ENCODE measurements at places on chromosomes 7 and 10.

DNA sequence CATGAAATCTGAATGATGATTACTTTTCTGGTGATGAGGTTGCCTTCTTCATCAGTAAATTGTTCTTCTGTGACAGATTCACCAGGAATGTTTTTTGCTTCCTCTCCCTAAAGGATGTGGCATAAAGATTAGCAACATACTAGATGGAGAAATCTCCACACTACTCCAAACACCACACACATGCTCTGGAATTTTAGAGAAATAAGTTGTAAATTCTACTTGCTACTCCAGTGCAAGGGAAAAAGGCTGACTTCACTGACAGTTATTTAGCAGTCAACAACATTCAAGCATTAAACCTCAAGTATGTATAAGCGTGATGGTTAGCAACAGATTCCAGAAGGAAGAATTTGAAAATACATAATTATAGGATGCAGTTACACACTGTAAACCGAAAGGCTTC lies 137.9 kb upstream of the CCDC6 start:
- peak; percentile 30 for DNase-seq

DNA sequence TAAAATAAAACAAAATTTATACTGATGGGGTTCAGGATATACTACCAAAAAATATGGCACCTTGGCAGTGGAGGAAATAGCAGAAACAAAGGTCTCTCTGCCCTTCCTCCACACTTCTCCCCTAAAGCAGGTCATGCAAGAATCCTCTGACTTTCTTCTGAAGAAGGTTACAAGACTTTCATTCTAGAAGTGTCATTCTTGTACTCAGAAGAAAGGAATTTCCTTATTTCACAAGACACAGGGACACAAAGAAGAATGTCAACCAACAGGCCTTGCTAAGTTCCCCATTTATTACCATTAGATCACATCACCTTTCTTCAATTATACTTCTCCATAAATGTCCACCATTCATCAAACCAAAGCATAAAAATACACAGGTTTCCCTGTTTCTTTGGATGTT lies 470.2 kb downstream of the PAXIP1 start:
- DNase-seq, result no peak

GRCh38 chr7:30029696-30030095 lies 1.5 kb downstream of the PLEKHA8 start:
- no peak for DNase-seq

GRCh38 chr7:147723536-147723935 lies 867.0 kb upstream of the C7orf33 start:
- no peak for DNase-seq

GRCh38 chr7:95391761-95392160 lies 4.4 kb downstream of the PON3 start:
- DNase-seq, result no peak

DNA sequence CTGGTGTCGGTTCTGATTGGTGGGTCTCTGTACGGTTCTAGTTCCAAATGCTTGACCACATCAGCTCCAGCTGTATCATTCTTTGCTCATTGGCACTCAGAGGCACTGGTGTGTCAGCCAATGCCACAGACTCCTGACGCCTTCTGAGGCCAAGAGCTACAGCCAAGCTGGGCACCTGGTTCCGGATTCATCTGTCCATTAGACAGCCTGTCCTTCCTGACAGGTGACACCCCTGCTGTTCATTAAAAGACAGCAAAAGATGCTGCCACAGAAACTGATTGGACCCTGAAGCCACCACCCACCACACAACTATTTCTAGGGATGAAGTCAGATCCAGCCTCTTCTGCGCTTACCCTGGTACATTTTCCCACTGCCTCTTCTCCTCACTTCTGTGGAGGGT lies 35.6 kb downstream of the COL13A1 start:
- DNase-seq, result no peak

DNA sequence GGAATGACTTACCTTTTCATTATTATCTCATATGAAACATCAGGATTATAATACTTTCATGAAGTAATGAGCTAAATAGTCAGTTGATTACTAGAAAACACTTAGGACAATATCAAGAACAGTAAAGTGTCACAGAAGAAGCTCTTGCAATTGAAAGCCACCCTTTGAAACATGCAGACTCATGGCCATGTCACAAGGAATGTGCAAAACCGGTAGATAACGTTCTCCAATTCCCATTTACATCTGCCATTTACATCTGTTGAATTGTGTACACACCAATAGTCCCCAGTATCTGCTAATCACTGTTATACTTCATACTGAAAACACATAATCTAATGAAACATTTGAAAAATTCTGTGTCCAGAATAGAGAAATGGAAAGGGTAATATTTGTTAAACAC lies 237.5 kb downstream of the CREB5 start:
- DNase-seq, result no peak

DNA sequence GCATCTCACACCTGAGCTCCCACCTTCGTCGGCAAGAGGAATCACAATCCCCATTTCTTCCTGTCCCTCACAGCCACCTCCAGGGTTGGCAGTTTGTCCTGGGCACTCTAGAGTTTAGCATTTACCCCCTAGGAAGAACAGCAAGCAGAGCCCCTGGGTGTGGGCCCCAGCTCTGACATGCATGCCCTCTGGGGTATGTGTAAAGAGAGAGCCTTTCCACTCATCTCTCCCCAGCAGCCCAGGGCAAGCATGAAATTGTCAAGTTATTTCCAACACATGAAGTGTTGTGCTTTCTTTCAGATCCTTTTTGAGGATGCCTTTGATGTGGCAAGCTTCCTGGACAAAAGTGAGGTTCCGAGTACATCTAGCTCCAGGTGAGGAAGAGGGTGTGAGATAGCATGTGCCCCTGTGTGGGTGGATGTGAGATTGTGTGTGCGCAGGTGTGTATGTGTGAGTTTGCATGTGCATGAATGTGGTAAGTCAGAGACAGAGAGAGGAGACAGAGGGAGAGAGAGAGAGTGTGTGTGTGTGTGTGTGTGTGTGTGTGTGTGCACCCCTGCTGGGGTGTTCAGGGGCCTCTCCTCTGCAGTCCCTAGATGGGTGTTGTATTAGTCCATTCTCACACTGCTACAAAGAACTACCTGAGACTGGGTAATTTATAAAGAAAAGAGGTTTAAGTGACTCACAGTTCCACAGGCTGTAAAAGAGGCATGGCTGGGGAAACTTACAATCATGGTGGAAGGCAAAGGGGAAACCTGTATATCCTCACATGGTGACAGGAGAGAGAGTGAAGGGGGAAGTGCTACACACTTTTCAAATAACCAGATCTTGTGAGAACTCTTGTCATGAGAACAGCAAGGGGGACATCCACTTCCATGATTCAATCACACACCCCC lies 18.1 kb downstream of the STRA8 start:
- no peak for DNase-seq

- no peak for DNase-seq
Observed at GRCh38 chr10:118287076-118287806, 54.9 kb downstream of the FAM204A start.

DNA sequence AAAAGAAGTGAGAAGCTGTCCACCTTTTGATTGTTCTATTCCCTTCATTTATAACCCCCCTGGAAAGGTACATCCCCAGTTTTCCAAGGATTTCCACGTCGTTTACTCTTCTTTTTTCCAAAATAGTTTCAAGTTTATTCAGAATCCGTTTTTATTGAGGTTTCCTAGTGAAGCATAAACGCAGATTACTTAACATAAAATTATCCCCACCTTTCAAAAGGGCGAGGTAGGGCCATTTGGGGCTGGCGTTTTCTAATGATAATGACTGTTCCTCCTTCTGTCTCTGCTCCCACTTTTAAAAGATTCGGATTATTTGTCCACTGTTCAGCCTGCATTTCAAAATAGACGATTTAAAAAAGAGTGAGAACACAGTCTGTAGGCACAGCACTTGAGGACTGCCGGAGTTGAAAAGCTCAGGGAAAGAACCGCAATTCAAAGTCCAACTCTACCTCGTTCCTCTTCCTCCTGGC lies 165.2 kb upstream of the PPP1R3A start:
- no peak for DNase-seq

DNA sequence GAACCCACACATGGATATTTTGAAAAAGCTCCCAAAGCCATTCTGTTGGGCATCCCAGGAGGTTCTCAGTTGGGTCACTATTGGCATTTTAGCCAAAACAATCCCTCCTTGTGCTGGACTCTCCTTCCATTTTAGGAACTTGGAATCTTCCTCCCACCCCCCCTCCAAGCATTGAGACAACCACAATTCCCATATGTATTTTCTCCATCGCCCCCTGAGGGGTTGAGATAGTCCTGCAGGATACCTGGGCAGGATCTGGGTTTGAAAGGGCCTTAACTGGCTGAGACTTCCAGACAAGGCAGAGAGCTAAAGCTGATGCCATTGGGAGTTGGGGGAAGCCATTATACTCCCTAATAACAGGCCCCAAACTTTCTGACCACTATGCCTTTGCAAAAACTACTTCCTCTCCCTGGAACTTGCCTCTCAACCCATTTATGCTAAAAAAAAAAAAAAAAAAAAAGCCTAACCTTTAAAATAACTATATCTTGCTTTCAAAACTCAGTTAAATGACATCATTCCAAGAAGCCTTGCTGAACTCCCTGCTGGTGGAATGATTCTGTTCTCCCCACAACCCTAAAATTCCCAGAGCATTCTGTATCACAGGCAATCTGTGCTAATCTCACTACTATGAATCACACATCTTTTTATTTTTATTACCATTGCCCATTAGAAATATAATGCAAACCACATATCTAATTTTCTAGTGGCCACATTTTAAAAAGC lies 77.5 kb upstream of the PDE1C start:
- DNase-seq, result no peak

GRCh38 chr10:6297951-6298381 lies 95.2 kb downstream of the PFKFB3 start:
- DNase-seq, result no peak

- DNase-seq, result no peak
Observed at GRCh38 chr10:14513123-14513522, 182.4 kb upstream of the FRMD4A start.

DNA sequence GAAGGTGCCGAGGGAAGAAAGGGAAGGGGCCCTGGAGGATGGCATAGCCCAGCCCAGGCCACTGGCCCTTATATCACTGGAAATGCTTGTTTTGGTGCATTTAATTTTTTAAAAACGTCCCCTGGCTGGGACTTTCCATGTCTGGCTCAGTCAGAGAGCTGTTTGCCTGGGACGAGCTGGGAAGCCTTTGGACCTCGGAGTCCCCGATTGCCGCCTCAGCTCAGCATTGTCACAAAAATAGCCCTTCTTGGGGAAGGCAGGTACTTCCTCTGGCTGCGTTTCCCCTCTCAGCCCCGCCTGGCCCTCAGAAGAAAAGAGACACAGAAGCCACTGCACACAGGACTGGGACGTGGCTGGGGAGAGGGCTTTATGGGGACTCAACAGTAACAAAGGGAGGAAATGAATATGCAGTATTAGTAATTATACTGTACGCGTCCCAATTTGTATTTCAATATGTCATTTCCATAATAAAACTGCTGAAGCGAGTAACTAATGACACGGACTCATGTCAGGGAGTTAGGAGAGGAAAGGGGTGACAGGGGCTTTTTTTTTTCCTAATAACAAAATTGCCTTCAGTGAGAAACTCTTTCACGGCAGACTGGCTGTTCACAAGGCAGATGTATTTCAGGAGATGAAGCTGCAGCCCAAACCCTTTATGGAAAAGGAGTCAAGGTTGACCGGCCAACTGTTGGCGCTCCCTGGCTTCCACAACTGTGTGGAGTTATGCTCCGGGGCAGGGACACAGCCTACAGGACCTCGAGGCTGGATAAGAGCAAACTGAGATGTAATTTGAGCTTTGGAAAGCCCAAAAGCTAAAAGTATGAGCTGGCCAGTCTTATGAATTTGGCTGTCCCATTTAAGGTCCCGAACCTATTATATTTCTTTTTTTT lies 31.0 kb upstream of the MXI1 start:
- DNase-seq, result no peak

- DNase-seq, result no peak
Observed at GRCh38 chr7:39509912-39510311, 56.3 kb upstream of the YAE1 start.

DNA sequence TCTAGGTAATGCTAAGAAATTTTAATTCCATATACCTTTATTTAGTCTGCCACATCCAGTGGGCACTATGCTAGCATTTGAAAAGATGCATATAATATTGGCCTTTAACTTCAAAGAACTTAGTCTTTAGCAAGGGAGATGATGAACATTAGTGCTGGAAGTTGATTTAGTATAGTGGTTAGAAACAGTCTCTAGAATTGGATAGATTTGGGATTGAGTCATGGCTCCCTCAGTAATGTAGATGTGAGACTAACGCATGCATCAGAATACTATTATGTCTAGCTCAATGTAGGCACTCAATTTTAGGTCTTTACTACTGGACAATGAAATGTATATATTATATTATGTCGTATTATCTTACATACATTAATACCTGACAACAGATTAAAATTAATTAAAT lies 5.8 kb downstream of the DKK1 start:
- DNase-seq, result peak; percentile 48

DNA sequence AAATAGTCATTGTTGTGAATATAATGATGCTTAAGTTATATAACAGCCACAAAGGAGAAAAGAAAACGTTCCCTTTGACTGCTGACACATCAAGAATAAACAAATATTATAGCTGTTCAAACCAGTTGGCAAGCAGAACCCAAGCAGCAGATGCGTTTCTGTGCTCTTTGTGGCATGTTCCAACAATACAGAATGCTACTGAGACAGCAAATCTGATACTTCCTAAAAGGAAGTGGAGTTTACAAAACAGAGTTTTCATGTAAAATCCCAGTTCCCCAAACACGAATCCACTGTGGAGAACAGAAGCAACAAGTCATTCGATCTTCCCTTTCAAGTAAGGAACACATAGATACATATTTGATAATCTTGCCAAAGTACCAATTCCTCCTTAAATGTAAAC lies 170.9 kb upstream of the ASAH2 start:
- no peak for DNase-seq

DNA sequence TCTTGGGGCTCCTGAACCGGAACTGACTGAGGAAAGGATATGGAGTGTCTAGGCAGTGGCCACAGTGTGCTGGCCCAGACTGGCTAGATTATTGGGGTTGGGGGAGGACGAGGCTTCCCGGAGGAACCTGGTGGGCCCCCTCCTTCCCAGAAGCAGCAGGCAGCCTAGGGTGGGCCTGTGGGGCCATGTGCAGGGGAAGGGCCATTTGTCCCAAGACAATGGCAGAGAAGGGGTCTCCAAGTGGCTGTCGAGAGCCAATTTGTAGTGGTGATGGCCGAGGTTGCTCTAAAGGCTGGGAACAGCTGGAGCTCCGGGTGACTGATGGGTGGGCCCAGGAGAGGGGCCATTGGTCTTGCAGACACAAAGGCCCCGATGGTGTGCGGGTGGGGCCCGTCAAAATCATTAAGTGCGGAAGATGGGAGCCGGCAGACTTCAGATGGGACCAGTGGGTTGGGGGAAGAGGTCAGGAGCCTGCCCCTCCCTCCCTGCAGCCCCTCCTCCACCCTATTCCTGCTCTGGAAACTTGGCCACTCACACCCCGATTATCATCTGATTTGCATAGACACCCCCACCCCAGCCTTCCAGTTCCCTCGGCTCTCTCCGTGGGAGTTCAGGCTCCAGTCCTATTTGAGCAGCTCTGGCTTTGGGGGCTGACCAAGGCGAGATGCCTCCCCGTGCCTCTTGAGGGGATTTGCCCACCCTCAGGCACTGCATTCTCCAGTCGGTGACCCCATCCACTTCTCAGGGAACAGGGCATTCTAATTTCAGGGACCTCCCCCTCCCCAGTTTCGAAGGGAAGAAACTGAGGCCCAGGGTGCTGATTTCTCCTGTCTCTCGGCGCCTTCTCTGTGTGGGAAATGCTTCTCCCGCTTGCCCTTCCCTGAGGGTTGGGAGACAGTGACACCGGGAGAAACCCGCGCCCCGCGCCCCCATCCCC lies 36.0 kb upstream of the PAX2 start:
- DNase-seq, result no peak

GRCh38 chr7:30810986-30811385 lies 39.8 kb downstream of the MINDY4 start:
- no peak for DNase-seq

Data from HCEC 1CT (cell line).